ENCODE measurements at places on chromosomes 13 and 19.

DNA sequence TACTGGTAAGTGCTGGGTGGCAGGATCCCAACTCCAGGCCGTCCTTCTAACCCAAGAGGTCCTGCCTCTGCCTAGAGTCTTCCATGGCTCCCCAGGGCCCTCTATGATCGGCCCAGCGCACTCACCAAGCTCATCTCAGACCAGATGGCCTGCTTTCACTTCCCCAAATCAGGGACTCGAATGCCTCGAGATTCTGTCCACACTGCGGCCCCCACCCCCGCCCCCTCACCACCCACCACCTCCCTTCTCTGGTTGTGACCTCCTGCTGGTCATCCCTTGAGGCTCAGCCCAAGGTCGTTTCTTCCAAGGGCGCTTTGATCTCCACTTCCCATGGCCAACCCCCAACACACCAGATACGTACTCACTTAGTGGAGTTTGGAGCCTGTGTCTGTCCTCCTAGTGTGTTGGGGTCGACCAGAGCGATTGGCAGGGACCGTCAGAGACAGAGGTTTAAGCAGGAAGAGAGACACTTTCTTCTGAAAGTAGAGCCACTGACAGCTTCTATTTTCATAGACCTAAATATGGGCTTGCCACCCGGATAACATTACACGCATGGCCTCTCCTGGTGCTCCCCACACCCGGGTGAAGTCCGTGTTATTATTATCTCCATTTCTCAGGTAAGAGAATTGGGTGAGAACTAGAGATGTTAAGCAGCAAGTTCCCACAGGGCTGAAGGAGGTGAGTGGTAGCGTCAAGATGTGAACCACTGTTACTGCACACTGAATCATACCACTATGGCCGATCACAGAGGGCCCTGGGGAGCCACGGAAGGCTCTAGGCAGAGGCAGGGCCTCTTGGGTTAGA lies at the start of gene FCER2:
Gene FCER2, minus strand, starts transcription at position 478 of the 804 bp plus-strand sequence. CDS start 2,371 bp downstream, outside the sequence.
- DNase-seq: no peak

- DNase-seq: peak; percentile 98
These were observed 9.5 kb upstream of the INSL3 start for GRCh38 chr19:17830567-17831418.

DNA sequence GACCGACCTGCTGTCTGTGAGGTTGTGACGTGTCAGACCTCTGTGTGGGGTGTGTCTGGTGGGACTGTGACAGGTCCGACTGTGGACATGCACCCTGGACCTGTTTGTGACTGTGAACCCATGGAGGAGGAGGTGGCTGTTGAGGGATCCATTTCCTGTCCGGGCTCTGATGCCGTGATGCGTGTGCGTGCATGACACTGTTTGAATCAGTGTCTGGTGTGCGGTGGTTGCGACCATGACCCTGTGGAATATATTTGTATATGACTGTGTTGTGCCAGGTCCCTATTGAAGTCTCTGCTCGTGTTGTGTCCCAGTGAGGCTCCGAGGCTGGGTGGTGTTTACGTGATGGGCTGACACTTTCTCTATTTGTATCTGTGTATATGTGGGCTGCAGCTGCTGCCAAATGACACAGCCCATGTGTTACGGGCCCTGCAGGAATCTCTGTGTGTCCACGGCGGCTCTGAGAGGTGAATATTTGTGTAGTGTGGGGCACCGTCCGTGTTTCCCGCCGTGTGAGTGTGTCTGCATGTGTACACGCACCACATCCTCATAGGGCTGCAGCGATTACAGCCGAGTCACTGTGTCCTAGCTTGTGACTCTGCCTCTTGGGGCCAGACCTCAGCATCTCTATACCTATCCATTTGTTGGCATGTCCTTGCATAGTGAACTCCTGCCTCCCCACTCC lies 18.3 kb downstream of the CCDC97 start:
- DNase-seq: no peak

DNA sequence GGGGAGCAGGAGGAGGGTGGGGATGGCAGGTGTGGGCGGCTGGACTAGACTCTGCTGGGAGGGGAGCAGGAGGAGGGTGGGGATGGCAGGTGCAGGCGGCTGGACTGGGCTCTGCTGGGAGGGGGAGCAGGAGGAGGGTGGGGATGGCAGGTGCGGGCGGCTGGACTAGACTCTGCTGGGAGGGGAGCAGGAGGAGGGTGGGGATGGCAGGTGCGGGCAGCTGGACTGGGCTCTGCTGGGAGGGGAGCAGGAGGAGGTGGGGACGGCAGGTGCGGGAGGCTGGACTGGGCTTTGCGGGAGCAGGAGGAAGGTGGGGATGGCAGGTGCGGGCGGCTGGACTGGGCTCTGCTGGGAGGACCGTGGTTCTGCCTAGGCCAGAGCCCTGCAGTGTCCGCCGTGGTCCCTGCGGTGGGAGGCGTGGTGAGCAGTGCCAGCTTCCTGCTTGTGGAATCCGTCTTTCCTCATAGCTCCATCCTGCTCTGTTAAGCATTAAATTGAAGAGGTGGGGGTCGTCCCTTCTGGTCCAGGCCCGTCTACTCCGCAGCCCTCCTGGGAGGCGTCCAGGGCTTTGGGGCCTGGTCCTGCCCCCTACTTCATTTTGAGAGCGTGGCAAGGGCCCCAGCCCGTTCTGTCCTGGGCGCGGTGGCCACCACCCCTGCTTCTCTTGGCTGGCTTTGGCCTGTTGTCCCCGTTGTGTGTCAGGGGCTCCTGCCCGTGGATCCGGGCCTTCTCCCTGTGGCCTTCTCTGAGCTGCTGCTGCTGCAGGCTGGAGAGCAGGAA lies 4.7 kb downstream of the SPPL2B start:
- DNase-seq: no peak

DNA sequence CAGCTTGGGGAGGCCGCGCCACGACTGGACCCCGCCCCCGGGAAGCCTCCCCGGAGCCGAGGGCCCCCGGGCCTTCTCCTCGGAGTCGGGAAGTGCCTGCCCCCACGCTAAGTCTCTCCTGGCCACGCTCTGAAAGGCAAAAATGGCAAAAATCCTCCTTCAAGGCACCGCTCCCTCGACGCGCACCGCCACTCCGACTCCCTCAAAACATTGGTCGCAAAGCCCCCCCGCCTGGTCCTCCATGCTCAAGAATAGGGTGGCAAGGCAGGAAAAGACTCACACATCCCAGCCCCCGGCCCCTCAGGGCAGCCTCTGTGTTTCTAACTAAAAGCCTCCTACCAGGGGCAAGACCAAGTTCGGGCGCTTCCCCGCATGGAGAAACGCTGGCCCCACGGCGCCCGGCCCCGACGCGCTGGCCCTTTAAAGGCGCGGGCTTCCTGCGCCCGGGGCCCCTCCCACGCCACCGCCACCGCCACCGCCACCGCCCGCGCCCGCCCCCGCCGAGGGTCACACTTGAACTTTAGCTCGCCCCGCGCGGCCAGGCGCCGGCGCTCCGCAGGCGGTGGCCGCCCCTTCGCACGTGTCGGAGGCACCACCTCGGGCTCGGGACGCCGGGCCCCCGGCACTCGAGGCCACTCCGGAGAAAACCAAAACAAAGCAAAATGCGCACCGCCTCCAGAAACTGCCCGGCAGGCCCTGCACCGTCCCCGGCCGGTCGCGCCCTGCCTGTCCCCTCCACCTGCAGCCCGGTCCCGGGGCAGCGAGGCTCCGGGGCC lies 1.9 kb downstream of the FOXO1 start:
- DNase-seq: peak; percentile 61

DNA sequence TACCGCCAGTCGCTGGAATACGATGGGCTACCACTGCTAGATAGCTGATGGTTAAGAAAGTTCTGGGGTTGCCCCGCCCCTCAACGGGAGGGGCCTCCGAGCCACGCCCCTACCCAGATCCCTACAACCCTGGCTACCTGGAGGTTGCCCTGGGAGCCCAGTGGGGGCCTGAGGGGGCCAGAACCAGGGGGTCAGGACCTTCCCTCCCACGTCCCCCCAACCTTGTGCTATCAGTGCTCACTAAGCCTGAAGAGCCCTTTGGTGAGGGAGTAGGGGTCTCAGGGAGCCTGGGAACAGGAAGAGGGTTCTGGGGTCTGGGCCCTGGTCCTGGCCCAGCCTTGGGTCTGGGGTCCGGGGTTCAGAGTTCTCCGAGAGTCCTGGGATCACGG lies 8.9 kb downstream of the OCEL1 start:
- DNase-seq: no peak

DNA sequence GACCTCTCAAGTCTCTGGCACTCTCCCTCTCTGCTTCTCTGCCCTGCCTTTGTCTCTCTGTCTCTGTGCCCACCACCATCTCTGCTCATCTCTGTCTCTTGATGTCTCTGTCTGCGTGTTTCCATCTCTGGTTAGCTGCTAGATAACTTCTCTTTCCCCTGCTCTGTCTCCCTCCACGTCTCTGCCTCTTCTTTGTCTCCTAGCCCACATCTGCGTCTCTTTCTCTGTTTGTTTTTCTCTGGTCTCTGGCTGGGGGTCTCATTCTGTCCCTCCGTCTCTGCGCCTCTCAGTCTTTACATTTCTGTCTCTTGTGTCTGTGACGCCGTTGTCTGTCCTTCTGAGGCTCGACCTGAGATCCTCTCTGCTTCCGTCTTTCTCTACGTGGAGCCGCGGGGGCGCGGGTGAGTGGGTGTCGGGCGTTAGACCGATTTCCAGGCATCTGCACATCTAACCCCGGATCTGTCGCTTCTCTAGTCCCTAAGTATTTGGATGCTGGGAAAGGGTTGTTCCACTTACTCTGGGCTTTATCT lies 386 bp downstream of the GIPR start:
- DNase-seq: no peak

- no peak for DNase-seq
These were observed 77.9 kb downstream of the PTPRS start for GRCh38 chr19:5262721-5263120.

DNA sequence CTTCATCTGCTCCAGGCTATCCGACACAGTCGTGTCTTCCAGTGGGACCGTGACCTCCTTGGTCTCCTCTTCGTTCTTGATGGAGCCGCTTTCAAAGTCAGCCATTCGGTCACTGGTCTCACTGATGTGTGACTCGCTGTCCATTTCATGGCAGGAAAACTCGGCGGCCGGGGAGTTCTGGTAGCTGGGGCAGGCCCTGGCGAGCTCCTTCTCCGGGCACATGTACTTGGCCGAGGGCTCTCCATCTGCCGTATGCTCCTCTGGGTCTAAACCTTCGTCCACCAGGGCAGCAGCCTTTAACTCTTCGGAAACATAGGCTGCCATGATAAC lies 69.8 kb downstream of the TSHZ3 start:
- no peak for DNase-seq

DNA sequence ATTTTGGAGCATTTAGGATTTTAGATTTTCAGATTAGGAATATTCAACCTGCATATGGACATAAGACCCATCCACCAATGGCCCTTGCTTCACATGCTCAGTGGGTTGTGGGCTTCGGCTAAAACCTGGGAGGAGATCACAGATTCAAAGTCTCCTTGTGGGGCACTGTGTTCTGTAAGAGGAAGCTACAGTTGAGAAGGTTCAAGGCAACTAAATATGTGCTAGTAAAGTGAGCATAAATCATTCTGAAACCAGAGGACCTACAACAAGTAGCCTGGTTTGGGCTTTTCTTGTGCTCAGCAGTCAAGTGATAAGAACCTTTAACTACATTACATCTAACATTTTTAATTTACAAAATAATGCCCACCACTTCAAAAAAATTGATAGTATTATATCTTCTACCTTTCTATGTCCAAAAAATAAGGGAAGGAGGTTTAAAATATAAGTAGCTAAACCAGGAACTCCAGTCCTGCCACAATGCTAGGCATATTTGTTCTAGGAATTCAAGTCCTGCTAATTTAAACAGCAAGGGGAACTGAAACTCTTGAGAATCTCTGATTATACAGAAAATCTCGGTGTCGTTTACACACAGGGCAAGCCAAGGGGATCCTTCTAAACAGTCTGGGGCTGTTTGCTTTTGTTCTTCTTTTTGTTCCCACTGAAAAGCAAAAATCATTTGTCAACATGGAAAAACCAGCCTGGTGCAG lies 36.6 kb downstream of the FOXO1 start:
- no peak for DNase-seq

GRCh38 chr19:1374250-1374577 lies 9.5 kb upstream of the NDUFS7 start:
- DNase-seq: no peak

DNA sequence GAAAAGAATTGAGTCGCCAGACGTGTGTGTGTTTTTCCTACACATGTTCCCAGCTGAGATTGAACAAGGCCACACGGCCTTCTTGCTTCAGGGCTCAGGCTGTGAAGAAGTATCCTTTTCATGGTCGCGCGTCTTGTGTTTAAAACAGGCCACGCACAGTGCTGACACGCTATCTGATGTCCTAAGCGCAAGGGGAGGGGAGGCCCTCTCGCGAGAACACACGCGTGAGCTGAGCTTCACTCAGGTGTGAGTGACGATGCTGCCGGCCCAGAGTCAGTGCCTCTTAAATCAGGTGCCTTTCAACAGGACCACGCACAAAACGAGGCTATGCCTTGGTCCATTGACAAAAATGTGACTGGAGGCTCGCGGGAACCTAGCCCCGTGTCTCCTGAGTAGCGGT lies 103.7 kb downstream of the TEX29 start:
- DNase-seq: no peak

- no peak for DNase-seq
These were observed 90.9 kb downstream of the TEX29 start for GRCh38 chr13:111411151-111411858.

DNA sequence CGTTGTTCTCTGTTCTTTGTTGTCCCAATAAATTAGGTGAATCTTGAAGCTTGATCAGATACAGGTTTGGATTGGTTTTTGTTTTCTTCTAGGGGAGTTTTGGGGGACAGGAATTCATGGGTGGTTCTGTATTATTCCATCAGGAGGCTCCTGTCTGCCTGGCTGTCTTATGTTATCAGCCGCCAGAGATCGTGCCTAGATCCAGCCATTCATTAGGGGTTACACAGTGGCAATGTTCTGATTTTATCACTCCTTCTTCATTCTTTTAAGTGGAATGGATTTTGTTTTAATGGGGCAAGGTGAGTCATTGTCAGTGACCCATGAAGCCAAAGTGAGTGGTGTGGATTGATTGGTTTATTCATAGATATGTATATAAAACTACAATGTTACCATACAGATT lies 71.9 kb downstream of the CHST8 start:
- no peak for DNase-seq

DNA sequence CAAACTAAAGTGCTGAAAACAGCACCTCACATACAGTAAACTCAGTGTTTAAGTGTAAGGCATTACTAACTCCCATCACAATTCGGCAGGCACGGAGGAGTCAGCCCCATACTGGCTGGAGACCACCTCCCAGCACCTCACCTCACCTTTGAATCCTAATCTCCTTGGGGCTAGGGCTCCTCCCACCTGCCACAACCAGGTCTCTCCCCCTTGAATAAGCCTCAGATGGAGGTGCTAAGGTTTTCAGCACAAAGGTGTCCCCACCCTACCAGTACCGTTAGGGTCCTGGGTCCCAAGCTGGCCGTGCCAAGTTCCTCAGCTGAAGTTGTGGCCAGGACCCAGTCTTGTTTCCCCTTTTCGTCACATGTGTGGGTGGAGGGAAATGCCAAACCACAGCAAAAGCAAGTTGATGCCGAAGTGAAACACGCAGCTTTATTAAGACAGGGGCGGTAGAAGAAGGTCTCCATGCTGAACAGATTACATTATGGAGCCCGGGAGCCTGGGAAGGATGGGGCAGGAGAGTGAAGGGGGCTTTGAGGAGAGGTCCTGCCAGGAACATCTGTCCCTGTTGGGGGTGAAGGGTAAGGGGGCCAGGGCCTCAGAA lies at the start of gene IGFLR1:
Gene IGFLR1, minus strand, starts transcription at position 332 of the 604 bp plus-strand sequence. CDS start 1,272 bp downstream, outside the sequence.
- no peak for DNase-seq
